ENCODE measurements at places on chromosomes 7 and 10.

DNA sequence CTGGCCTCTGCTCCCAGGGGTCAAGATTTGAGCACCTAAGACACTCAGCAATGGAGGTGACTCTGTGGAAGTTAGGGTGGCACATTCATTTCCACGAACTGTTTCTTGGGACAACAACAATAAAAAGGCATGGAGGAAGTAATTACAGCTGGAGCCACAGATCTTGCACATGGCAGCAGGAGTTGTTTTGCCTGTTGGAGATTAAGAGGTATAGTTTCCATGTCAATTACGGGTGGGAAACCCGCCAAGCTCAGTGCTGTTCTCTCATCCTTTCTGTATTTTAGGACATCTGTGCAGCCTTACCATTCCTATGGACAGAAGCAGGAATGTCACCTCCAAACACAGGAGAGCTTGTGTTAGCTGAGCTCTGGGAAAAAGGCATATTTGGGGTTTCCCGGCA lies 201.2 kb downstream of the SNX10 start:
- DNase-seq, result no peak

GRCh38 chr7:28418966-28419365 lies 6.6 kb downstream of the CREB5 start:
- DNase-seq, result no peak

- DNase-seq, result no peak
Measured at GRCh38 chr10:76583711-76584161, 1053.9 kb downstream of the KCNMA1 start.

- DNase-seq, result no peak
Measured at GRCh38 chr10:128380946-128381345, 254.7 kb upstream of the MKI67 start.

DNA sequence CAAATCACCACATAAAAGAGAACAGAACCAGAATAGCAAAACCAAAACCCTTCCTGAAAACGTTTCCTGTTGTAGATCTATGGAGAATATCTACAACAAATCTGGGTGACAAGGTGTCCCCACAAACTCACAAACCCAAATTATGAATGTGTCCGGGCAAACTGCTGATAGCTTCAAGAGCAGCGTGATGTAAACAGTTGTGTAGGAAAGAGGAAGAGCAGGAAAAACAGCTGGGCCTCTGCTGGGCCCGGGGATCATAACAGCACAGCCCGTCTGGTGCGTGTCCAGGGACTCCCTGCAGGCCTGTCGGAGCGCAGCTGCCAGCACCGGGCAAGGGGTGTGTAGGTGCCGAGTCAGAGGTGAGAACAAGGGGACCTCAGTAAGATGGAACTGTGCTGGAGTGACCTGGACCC lies 53.7 kb downstream of the KCNH2 start:
- no peak for DNase-seq
